Prostate gland (tissue), 2 donors: ENCODE measurements at places on chromosomes 1 and 21. TPM values are rescaled to one million over a fixed set of nuclear protein-coding genes. Genes with fewer than 3 reads are reported as not detected.

The DCDC2B gene
- total RNA-seq = not detected

The PLPPR4 gene
- 3.2 TPM for total RNA-seq

The FASLG gene
- total RNA-seq = not detected

The CFAP107 gene
- 1.1 TPM for total RNA-seq

The TMEM82 gene
- not detected for total RNA-seq

The KANK4 gene
- 6.1 TPM for total RNA-seq

The S100A7A gene
- not detected for total RNA-seq

The SELL gene
- 1.3 TPM for total RNA-seq

The THEM5 gene
- total RNA-seq = not detected

The LGR6 gene
- 8.0 TPM for total RNA-seq

The DNM3 gene
- 2.3 TPM for total RNA-seq

The ADAMTSL4 gene
- total RNA-seq = 9.7 TPM

The OLFML3 gene
- total RNA-seq = 15.8 TPM

The HTR6 gene
- not detected for total RNA-seq

The CYP4X1 gene
- 34.7 TPM for total RNA-seq

The CRABP2 gene
- total RNA-seq = 27.3 TPM

The CACNA1S gene
- 0.55 TPM for total RNA-seq

The GCSAML gene
- total RNA-seq = 1.5 TPM

The HRNR gene
- 0.06 TPM for total RNA-seq

The KRTAP19-1 gene
- total RNA-seq = not detected

The TTC39A gene
- total RNA-seq = 65.0 TPM

The PDZK1IP1 gene
- total RNA-seq = 36.1 TPM

The CFHR1 gene
- total RNA-seq = not detected

The ZFP69B gene
- total RNA-seq = 2.9 TPM

The LMX1A gene
- not detected for total RNA-seq

The HSF2BP gene
- total RNA-seq = 3.2 TPM

The FCER1G gene
- 22.4 TPM for total RNA-seq

The OR2M4 gene
- total RNA-seq = 0.11 TPM

The TMEM61 gene
- total RNA-seq = 2.4 TPM

The PERM1 gene
- 0.80 TPM for total RNA-seq

The SEC16B gene
- 2.7 TPM for total RNA-seq

The S100A1 gene
- total RNA-seq = 10.7 TPM

The JAM2 gene
- 8.2 TPM for total RNA-seq

The C1orf198 gene
- total RNA-seq = 41.9 TPM
